Activated T-cell treated with anti-CD3 and anti-CD28 coated beads, Interleukin-2, amount 50 U/mL, for 72 hours (primary cell): ENCODE measurements at places on chromosomes 7 and 10. TPM values are rescaled to one million over a fixed set of nuclear protein-coding genes. Genes with fewer than 3 reads are reported as not detected.

- no peak for DNase-seq
Observed at GRCh38 chr7:50957431-50957830, 174.7 kb upstream of the GRB10 start.

GRCh38 chr7:36734731-36735130 lies 10.4 kb upstream of the AOAH start:
- no peak for DNase-seq

GRCh38 chr7:159094919-159095915 lies 49.5 kb downstream of the VIPR2 start:
- DNase-seq: no peak

DNA sequence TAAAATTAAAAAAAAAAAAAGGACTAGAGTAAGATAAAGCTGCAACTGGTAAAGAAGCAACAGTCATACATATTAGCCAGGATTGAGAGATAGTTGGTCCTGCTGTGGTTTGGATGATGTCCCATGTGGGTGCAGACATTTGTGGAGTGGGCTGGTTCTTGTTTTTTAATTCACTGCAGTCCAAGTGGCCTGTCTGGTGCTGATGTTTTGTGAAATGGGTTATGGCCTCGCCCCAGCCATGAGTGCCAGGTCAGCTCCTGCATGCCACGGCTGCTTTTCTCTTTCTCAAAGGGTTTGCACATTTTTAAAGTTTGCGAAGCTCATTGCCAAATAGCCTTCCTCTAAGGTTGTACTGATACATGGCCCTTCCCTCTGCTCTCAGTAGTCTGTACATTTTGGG lies 14.1 kb upstream of the BTBD16 start:
- no peak for DNase-seq

GRCh38 chr7:71990138-71990462 lies 422.0 kb downstream of the CALN1 start:
- DNase-seq: no peak

DNA sequence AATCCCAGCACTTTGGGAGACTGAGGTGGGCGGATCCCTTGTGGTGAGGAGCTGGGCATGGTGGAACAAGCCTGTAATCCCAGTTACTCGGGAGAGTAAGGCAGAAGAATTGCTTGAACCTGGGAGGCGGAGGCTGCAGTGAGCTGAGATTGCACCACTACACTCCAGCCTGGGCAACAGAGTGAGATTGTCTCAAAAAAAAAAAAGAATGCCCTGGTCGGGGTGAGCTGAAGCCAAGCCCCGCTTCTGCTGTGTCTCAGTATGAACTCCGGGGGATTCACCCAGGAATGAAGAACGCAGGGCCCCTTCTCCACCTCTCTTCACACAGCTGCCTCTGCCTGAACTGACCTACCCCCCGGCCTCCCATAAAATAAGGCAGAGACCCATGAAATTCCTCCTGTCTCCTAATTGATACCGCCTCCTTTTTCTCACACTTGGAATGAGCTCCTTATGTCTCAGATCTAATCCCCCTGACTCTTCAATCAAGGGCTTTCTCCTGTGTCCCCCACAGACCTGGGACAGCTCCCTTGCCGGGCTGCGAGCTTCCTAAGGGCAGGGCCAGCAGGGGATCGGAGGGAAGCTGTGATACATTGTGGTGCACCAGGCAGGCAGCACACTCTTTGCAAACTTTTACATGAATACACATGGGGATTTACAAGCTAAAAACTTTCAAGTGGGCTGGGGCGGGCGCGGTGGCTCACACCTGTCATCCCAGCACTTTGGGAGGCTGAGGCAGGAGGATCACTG lies 911 bp upstream of the ZP3 start:
- DNase-seq: no peak

DNA sequence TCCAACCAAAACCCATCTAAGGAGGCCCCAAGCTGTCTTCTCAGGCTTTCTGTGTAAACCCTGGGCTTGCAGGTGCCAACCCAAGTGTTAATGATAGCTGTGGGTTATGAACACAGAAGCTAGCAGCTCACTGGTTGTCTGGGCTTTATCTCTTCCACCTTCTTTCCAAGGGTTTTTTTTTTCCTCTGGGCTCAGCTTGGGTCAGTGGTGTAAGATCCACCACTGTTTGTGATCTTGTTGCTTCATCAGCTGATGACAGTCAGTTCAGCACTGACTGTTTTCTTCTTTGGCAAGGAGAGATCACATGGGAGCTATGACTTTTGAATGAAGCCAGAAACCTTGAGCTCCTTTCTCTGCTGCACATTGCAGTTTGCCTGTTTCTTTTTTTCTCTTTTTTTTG lies 4.6 kb downstream of the GTPBP4 start:
- no peak for DNase-seq

- DNase-seq: no peak
Observed at GRCh38 chr10:133353202-133353959, 4.4 kb downstream of the FUOM start.

GRCh38 chr10:23174977-23175512 lies 17.1 kb upstream of the PTF1A start:
- no peak for DNase-seq

DNA sequence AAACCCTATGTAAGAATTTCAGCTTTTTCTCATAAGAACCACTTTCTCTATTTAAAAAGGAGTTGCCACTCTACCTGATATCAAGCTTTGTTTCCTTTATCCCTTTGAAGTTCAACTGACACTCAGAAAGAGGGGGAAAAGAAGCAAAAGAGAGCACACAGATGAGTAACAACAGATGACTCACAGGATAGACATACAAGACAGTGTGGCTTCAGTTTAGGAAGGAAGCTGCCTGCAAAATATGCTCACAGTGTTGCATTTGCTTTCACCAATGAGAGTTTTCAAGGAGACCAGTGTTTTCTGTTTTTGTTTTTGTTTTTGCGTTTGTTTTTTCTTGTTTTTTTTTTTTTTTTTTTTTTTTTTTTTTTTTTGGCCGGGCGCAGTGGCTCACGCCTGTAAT lies 1181.6 kb downstream of the DNAJB9 start:
- DNase-seq: no peak

GRCh38 chr7:142901426-142902259 lies 16.1 kb upstream of the TRPV6 start:
- DNase-seq: no peak

GRCh38 chr7:107037717-107038603 lies 6.5 kb upstream of the PRKAR2B start:
- no peak for DNase-seq

The ZRANB1 gene
- total RNA-seq: 16.0 TPM

The UCMA gene
- total RNA-seq: not detected
